ENCODE measurements at places on chromosomes 4 and X.

DNA sequence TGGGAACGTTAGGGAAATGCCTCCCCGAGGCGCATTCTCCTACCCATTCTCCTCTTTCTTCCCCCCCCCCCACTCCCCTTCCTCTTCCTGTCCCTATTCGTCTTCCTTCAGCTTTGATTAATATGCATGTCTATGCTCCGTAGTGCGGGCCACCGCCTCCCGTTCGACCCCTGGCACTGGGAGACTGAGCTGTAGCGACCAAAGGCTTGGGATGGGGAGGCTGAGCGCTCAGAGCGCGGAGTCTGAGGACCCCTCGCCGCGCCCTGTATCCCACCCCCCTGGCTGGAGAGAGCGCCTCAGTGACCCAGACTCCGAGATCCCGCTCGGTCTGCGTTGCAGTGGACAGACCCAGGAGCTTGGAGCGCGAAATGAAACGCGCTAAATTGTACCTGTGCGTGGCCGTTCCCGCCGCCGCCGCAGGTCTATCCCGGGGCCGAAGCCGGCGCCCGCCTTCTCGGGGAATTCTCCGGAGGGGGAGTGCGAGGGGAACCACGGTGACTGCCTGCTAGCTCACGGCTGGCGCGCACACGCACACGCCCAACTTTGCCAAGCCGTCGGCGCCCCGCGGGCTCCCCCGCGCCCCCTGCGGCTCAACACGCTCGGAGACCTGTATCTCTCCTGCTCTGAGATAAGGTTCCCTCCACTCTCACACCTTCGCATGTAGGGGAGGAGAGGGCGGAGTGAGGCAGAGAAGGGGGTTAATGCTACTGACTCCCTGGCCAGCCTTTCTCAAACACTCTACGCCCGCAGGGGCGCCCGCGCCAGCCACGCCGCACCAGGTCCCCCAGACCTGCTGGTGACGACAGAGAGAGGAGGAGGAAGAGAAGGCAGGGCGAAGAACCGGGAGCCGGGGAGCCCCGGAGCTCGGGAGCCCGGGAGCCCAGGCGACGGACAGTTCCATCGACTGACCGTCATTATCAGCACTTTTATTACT, 1.5 kb upstream of the PTCHD1 start:
- DNase-seq: no peak

DNA sequence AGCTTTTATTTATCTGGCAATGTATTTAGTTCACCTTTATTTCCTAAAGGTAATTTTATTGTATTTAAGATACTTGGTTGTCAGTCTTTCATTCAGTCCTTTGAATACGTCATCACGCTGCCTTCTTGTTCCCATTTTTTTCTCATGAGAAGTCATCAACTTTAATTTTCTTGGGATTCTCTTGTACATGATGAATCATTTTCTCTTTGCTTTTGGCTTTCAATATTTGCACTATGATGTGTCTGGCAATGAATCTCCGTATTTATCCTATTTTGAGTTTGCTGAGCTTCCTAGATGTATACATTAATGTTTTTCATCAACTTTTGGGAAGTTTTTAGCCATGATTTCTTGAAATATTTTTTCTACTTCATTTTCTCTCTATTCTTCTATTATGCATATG, 28.4 kb downstream of the CLDN2 start:
- DNase-seq: no peak

GRCh38 chr4:173827707-173828106, 297.7 kb upstream of the HAND2 start:
- DNase-seq: no peak

DNA sequence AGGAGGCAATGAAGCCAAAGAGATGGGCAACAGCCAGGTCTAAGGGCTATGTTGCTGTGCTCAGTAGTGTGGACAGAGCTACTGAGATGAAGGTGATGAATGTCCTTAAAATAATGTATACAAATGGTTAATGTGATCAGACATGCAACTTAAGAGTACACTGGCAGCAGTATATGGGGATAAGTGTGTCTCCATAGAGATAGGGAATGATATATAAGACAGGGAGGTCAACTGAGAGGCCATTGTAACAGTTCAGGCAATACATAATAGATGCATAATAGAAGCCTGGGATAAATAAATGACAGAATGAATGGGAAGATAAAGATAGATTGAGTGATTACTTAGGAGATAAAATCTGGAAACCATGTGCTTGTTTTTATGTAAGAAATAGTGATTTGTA, 250.0 kb downstream of the CFAP299 start:
- DNase-seq: no peak

- DNase-seq: no peak
Observed at GRCh38 chr4:149136951-149137620, 678.6 kb downstream of the IQCM start.

GRCh38 chr4:48635310-48635709, 144.8 kb downstream of the FRYL start:
- DNase-seq: no peak

DNA sequence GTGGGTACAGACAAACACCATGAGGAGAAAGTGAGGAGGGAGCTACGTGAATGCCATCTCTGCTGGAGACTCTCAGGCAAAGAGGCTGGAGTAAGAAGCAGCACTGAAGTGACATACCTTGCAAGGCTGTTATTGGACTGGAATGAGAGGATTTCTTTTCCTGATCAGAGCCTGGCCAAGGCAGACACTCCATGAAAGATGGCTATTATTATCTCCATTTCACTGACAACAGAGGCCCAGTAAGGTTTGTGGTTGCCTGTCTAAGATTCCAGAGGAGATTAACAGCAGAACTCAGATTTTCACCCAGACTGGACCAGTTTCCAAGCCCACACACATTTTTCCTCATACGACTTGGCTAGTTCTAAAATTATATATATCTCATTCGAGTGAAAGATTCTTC, 162.0 kb upstream of the EOLA2 start:
- no peak for DNase-seq

- DNase-seq: no peak
Observed at GRCh38 chr4:171929477-171929876, 116.3 kb downstream of the GALNTL6 start.

GRCh38 chrX:28988246-28988645, 401.0 kb downstream of the IL1RAPL1 start:
- no peak for DNase-seq

GRCh38 chrX:7132335-7133049, 15.0 kb upstream of the STS start:
- DNase-seq: no peak

- DNase-seq: no peak
Observed at GRCh38 chr4:75180790-75181776, 248.2 kb downstream of the PARM1 start.

DNA sequence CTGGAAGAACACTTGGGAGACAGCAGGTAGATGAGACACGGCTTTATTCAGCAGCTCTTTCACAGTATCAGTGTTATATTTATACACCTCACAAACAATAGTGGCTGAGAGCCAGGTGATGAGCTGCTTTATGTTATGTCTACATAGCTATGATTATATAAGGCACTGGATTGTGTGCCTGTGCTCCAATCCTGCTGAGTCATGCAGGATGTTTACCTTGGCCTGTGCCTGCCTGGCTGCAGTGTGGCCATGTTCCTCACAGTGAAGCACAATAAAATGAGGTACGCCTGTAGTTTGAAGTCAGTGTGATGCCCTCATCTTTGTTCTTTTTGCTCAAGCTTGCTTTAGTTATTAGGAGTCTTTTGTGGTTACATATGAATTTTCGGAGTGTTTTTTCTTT, 31.3 kb downstream of the CXCL13 start:
- DNase-seq: no peak

- no peak for DNase-seq
Observed at GRCh38 chr4:110988722-110989121, 365.8 kb upstream of the PITX2 start.

DNA sequence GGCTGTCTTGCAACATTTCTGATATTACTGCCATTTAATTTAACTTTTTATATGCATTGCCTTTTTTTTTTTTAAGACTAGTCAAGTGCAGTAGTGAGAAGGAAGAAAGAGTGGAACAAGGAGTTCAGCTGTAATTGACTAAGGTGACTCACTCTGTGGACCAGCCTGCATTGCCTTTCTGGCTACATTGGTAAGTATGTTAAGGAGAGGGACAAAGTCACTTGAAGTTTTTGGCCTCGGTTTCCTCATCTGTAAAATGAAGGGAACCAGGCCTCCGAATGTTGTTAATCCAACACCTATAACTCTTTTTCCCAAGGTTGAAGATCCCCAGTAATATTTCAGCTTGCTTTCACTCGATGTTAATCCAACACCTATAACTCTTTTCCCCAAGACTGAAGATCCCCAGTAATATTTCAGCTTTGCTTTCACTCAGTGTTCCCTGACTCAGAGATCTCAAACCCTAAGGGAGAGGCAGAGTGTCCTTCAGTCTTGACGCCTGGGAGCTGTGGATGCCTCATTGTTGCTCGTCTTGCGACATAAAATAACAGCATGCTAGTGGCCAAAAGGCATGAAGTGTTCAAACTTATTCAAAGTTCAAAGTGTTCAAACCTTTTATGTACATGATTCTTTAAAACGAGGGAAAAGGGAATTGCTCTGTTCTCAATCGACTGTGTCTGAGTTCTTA, 102.0 kb downstream of the SORBS2 start:
- no peak for DNase-seq

GRCh38 chr4:181484396-181484795, 758.8 kb upstream of the TENM3 start:
- DNase-seq: no peak

DNA sequence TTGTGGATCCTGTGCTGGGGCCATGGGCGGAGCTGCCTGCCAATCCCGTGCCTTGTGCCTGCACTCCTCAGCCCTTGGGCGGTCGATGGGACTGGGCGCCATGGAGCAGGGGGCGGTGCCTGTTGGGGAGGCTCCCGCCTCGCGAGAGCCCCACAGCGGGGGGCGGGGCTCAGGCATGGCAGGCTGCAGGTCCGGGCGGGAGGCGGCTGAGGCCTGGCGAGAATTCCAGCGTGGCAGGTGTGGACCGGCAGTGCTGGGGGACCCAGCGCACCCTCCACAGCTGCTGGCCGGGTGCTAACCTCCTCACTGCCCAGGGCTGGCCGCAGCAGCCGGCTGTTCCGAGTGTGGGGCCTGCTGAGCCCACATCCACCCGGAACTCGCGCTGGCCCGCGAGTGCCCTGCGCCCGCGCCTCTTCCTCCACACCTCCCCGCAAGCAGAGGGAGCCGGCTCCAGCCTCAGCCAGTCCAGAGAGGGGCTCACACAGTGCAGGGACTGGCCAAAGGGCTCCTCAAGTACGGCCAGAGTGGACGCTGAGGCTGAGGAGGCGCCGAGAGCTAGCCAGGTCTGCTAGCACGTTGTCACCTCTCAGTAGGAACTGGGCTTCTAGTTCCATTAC, 85.9 kb downstream of the GBA3 start:
- no peak for DNase-seq

DNA sequence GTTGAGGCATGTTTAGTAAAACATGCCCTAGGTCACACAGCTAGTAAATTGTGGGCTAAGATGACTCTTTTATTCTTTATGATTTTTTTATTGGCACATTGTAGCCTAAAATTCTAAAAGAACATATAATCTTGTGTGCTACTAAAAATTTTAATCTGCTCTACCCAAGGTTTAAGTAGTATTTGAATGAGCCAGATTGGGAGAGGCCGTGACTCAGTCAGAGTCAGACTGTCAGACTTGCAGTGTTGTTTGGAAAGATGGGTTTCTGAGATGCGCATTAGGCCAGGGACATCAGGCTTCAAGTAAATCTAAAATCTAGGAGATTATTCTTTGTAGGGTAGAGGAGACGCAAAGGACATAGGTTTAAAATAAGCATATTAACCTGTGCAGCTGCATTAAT, 30.7 kb upstream of the TMPRSS11E start:
- no peak for DNase-seq

DNA sequence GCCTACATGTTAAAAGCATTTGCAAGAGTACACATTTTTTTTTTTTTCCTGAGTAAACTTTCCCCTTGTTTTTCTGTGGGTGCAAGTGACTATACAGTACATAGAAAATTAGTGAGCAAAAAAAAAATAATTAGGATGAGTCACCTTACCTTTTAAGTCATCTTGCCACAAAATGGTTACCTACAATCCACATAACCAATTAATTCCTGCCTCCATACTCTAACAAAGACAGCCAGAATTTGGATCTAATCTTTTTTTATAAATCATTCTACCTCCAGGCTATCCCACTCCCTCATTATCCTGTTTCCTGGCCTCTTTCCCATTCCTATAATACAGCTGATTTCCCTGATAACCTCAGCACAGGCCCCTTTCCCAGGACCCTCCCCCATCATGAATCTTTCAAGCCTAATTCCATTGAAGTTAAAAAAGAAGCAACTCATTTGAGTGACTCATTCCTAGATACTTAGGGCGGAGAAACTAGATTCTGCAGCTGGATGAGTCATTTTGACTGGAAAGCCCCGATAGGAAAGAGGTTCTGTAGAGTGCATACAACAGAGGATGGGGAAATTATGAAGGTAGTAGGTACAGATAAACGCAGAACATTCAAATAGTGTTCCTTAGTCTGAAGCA, 128.2 kb downstream of the C4orf51 start:
- DNase-seq: no peak

DNA sequence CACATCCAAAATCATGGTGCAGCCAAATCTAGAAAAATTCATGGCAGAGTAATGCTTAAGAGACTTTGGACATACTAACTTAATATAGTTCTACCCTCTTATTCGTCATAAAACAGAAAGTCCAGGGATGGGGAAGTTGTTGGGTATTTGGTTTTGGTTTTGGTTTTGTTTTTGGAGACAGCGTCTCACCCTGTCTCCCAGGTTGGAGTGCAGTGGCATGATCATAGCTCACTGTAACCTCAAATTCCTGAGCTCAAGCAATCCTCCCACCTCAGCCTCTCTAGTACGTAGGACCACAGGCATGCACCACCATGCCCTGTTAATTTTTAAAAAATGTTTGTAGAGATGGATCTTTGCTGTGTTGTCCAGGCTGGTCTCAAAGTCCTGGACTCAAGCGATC, 271.8 kb upstream of the TENM3 start:
- no peak for DNase-seq
